Karpas-422 (cell line): ENCODE measurements at places on chromosomes 2 and 18.

- H3K4me1 ChIP-seq = no peaks in the 10 kb centered on the region
- H3K4me3 ChIP-seq = no peak overlapping the region
- H3K27ac ChIP-seq = no peak overlapping the region
- no peaks in the 10 kb centered on the region for H3K36me3 ChIP-seq
- no peaks in the 10 kb centered on the region for H3K27me3 ChIP-seq
Observed at GRCh38 chr2:18435426-18436037, 124.9 kb downstream of the RDH14 start.

DNA sequence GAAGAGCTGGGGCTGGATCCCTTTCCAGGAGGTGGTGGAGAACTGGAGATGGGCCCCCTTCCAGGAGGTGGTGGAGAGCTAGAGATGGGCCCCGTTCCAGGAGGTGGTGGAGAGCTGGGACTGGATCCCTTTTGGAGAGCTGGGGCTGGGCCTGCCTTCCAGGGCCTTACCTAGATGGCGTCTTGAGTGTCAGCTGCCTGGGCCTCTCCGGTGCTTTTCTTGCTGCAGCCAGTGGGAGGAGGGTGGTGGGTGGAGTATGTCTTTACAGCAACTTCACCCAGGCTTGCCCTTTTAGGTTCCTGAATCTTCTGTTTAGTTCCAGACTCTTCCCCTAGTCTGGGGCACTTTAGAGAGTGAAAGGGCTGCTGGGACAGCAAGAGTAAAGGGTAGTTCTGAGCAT is 19.1 kb upstream of the TXNDC2 start:
- no peak overlapping the region for H3K4me3 ChIP-seq
- DNase-seq = no peak
- H3K27me3 ChIP-seq = no peaks in the 10 kb centered on the region
- H3K36me3 ChIP-seq = no peaks in the 10 kb centered on the region
- no peak overlapping the region for H3K27ac ChIP-seq

- H3K27me3 ChIP-seq = no peaks in the 10 kb centered on the region
- H3K27ac ChIP-seq = no peak overlapping the region
- H3K36me3 ChIP-seq = peaks cover 5% of the 10 kb centered on the region; the same call in 1 of the 2 replicates
- no peak overlapping the region for H3K4me3 ChIP-seq
- H3K4me1 ChIP-seq = peaks cover 11% of the 10 kb centered on the region
- no peak for DNase-seq
Observed at GRCh38 chr2:161414042-161415033, 1.8 kb upstream of the TBR1 start.

DNA sequence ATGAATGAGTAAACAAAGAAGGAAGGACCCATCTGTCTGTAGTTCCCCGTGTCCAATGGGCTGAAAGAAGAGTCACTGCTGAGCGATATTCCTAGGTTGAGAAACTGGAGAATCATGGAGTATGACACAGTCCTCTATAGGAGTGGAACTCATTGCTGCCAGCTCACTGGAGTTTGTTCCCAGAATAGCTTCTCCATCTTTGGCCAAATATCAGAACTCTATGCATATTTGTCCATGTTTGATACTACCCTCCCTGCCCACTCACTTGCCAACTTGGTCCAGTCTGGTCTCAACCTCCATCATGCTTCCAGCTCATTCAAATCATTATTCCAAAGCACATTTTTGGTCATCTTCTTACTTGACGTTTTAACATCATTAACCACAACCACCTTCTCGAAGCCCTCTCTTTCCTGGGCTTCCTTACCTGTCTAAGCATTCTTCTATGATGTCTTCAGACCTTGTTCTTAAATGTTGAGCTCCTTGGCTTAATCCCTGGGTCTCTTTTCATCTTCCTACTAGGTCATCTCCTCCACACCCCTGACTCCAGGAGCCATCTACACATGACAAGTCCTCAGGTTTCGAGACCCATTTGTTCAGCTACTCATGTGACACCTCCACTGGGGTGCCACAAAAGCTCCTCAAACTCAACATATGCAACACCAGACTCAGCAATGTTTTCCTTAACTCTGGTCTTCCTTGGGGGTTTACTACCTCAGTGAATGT is 221.6 kb downstream of the MYCN start:
- H3K36me3 ChIP-seq = no peaks in the 10 kb centered on the region
- H3K4me3 ChIP-seq = no peak overlapping the region
- DNase-seq = no peak
- no peak overlapping the region for H3K27ac ChIP-seq

DNA sequence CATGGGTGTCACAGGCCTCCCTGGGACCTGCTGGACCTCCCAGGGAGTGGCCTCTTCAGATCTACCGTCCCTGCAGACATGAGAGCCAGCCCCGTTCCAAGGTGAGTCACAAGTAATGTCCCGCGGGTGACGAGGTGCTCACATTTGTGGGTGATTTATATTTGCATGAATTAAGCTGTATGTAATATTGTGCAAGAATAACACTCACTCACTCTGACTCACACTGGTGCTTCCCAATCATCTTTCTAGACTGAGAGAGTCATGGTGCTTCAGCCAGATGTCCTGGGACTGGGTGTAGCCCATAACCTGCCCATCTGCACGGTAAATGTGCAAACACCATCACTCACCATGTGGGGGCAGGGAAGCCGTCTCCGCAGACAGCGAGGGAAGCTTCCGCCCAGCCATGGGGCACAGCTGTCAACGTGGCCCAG is 347.5 kb upstream of the SALL3 start:
- no peak overlapping the region for H3K4me3 ChIP-seq
- DNase-seq = peak; percentile 42
- no peaks in the 10 kb centered on the region for H3K4me1 ChIP-seq

GRCh38 chr2:197606180-197606579 is 69.2 kb downstream of the RFTN2 start:
- H3K36me3 ChIP-seq = no peaks in the 10 kb centered on the region
- no peak for DNase-seq
- no peaks in the 10 kb centered on the region for H3K4me1 ChIP-seq
- H3K4me3 ChIP-seq = no peak overlapping the region

DNA sequence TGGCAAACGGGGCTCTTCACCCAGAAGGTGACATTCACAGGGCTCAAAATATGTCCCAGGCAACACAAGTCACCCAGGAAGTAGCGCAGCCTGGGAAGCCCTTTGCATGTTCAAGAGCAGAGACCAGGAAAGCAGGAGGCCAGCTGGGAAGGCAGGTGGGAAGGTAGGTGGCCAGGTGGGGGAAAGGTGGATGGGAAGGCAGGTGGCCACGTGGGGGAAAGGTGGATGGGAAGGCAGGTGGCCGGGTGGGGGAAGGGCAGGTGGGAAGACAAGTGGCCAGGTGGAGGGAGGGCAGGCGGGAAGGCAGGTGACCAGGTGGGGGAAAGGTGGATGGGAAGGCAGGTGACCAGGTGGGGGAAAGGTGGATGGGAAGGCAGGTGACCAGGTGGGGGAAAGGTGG is 102.7 kb downstream of the ZNF516 start:
- no peaks in the 10 kb centered on the region for H3K4me1 ChIP-seq
- DNase-seq = no peak
- H3K27me3 ChIP-seq = no peaks in the 10 kb centered on the region
- H3K4me3 ChIP-seq = no peak overlapping the region
- H3K27ac ChIP-seq = no peak overlapping the region

- H3K4me1 ChIP-seq = peaks cover 13% of the 10 kb centered on the region
Observed at GRCh38 chr2:163465440-163465839, 270.4 kb downstream of the FIGN start.

DNA sequence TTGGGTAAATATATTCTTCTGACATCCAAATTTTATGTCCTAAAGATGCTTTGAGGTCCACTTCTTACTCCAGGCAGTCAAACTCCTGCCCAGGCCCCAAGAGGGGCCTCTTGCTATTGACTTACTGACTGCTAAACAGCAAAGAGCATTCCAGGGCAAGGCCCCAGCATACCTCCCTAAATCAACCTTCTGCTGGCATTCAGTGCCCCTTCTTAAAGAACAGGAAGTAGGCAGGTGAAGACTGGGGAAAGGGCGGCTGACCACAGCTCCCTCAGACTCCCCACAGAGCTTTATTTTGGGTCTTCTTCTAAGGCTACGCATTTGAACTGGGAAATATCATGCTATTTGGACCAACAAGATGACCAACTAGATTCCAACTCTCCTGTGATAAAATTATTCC is 68.9 kb downstream of the USP40 start:
- H3K4me1 ChIP-seq = no peaks in the 10 kb centered on the region
- no peak overlapping the region for H3K4me3 ChIP-seq
- no peaks in the 10 kb centered on the region for H3K36me3 ChIP-seq
- H3K27me3 ChIP-seq = no peaks in the 10 kb centered on the region

DNA sequence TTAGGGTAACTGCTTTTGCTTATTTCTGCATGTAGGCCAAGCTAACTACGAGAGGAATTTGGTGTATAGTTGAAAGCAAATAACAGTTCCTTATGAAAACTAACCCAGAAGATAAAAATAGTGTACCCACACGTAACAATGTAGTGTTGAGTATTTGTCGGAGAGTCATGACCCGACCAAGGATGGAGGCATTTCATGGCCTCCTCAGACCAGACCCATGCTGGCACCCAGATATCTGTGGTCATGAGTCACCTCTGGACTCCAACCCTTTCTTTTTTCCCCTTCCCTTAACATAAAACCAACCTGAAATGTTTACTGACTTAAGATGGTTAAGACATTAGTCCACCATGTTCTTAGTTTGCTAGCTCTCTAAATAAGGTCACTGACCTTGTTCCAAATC is 318.7 kb downstream of the NOL4 start:
- H3K4me3 ChIP-seq = no peak overlapping the region
- H3K27me3 ChIP-seq = no peaks in the 10 kb centered on the region
- no peaks in the 10 kb centered on the region; the same call in 1 of the 2 replicates for H3K36me3 ChIP-seq
- peaks cover 9% of the 10 kb centered on the region for H3K4me1 ChIP-seq
- DNase-seq = no peak

DNA sequence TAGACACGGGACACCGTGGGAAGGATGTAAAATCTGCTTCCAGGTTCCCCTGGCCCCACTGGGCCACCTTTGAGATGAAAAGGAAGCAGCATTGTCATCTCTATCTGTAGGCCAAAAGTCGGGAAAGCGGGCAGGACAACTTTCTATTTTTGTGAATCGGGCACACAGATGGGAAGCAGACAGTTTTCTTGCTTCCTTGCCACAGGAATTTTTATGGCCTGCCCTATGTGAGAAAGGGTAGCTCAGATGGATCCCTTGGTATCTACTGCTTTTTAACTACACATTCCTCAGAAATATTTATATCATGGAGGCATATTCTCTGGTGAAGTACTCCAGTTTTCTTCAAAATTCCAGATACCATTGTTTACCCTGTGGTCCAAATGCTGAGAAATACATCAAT is 735.5 kb downstream of the CBLN2 start:
- no peaks in the 10 kb centered on the region for H3K36me3 ChIP-seq
- H3K27me3 ChIP-seq = no peaks in the 10 kb centered on the region
- no peaks in the 10 kb centered on the region for H3K4me1 ChIP-seq
- DNase-seq = no peak
- H3K27ac ChIP-seq = no peak overlapping the region

DNA sequence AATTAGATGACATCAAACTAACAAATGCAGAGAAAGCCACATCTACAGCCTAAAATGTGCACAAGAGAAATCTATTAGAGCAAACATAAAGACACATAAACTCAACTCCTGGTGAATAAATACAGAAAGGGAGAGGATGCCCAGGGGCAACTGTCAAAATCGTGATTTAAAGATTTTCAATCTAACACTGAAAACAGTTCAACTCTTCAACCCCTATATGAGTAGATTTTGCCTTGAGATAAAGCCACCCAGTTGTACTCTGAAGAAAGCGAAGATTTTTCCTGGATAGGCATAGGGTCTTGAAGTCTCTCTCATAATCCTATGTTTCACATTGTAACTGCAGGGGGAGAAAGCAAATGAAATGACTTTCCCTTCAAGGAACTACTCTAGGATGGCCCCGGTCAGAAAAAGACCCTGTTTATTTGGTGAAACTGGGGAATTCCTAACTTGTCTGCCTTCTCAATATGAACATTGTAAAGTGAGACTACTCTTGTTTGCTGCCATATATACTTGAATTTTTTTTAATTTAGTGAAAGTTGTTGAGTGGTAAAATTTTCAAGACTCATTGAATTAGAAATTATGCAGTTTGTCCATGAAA is 226.7 kb downstream of the ERBB4 start:
- H3K27me3 ChIP-seq = no peaks in the 10 kb centered on the region
- no peaks in the 10 kb centered on the region for H3K4me1 ChIP-seq
- no peak for DNase-seq
- H3K36me3 ChIP-seq = no peaks in the 10 kb centered on the region
- H3K27ac ChIP-seq = no peak overlapping the region

GRCh38 chr2:61443342-61444041 is 27.4 kb downstream of the USP34 start:
- peaks cover 95% of the 10 kb centered on the region for H3K4me1 ChIP-seq
- DNase-seq = peak; percentile 90
- H3K4me3 ChIP-seq = peak overlapping the region; percentile 34

DNA sequence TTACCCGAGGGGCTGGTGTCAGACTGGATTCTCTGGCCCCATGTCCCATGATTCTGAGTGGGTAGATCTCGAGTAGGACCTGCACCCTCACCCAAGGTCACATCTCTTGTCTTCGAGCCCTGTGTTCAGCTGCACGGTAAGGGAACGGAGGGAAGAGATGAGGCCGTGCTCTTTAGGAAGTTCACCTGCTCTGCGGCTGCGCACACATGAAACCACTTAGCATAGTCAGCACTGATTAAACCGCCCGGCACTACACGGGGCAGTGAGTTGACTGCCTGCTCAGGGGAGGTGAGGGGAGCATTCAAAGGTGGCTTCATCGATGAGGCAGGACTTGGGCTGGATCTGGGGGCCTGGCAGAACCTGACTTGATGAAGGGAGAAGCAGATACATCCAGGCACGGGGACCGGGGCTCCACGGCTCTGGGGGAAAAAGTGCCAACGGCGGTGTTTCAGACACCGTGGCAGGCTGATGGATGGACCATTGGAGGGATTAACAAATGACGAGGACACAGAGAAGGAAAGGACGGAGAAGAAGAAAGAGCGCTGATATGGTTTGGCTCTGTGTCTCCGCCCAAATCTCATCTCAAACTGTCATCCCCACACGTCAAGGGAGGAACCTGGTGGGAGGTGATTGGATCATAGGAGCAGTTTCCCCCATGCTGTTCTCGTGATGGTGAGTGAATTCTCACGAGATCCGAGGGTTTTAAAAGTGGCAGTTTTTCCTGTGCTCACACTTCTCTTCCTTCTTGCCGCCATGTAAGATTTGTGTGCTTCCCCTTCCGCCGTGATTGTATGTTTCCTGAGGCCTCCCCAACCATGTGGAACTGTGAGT is 248.6 kb downstream of the CYP26B1 start:
- no peak overlapping the region for H3K27ac ChIP-seq
- no peaks in the 10 kb centered on the region for H3K4me1 ChIP-seq
- DNase-seq = no peak
- H3K4me3 ChIP-seq = no peak overlapping the region
- H3K27me3 ChIP-seq = no peaks in the 10 kb centered on the region
